ENCODE measurements at places on chromosomes 2 and 18.

GRCh38 chr2:26559556-26559955 lies 81.6 kb downstream of the CIB4 start:
- DNase-seq: no peak

DNA sequence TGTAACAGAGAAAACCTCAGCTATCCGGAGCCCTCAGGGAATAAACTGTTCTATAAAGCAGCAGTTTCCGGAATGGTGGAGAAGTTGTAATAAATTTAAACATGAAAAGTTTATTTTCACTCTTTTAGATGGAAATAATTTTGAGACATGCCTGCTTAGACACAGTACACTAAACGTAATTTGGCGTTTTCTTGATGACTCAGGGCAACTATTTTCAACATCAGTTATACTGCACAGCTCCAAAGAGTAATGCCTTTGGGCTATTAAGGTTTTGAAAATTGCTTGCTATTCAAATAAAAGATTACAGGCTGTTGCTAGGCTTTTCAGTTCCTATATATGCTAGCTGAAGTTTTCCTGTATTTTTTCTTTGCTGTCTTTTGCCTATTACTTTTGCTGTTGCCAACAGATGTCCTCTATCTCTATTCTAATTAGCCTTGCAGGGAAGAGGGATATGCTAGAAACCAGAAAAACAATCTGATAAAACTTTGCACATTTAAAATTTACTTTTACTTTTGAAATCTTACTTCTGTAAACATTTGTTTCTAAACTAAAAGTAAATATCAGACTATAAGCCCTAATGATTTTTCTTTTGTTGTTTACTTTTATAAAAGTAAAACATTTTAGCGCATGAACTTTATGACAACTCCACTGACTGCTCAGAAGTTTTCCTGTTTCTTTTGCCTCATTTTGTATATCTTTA lies 113.4 kb upstream of the WDSUB1 start:
- no peak for DNase-seq

DNA sequence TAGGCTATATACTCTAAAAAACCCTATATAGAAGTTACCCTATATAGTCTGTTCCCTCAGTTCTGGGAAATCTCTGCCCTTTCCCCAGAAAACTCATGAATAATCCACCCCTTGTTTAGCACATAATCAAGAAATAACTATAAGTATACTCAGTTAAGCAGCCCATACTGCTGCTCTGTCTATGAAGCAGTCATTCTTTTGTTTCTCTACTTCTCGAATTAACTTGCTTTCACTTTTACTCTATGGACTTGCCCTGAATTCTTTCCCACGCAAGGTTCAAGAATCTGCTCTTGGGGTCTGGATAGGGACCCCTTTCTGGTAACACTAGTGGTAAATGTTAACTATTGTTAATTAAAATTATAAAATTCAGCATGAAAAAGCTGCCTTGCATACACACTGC lies 17.4 kb upstream of the AP1S3 start:
- no peak for DNase-seq

- DNase-seq: peak; percentile 88
Measured at GRCh38 chr2:12928197-12928774, 211.6 kb downstream of the TRIB2 start.

DNA sequence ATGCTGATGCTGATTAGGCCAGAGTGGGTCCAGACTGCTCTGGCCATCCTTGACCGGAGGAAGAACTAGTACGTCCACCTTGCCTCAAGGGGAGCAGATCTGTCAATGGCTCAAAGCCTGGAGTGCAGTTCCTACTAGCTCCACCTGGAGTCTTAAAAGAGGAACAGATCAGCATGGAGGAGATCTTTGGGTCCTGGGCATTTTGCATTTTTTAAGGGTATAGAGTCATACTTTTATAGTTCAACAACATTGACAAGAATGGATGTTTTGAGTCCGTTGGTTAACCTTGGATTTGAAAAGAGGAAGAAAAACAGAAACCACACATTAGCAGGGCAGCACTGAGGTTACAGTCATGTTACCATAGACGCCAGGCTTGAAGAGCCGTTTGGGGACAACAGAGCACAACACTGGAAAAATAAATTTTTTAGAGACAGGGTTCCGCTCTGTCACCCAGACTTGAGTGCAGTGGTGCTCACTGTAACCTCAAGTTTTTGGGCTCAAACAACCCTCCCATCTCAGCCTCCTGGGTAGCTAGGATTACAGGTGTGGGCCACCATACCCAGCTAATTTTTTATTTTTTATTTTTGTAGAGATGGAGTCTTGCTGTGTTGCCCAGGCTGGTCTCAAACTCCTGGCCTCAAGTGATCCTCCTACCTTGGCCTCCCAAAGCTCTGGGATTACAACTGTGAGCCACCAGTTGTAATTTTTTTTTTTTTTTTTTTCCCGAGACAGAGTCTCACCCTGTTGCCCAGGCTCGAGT lies 78.5 kb downstream of the PRKCE start:
- no peak for DNase-seq

GRCh38 chr2:30963184-30963583 lies 155.9 kb upstream of the CAPN13 start:
- DNase-seq: no peak

GRCh38 chr2:120317916-120318315 lies 28.0 kb upstream of the INHBB start:
- no peak for DNase-seq

GRCh38 chr18:5969355-5969988 lies 74.2 kb upstream of the TMEM200C start:
- no peak for DNase-seq

DNA sequence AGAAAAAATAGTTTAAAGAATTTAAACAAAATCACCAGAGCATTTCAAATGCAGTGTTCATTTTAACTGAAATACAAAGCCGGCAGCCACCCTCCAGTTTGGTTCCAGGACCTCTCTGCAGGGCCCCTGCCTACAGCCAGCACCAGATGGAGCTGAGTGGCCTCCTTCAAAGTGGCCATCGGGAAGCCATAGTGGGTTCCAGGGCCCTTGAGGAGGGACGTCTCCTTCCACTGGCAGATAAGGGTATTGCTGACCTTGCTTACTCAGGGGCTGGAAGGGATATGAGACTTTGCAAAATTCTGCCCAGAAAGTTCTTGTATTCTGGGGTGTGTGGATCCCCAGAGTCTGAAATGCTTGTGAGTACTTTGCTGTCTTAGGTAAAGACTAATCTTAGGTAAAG lies 205.2 kb upstream of the APCDD1 start:
- DNase-seq: no peak

- DNase-seq: no peak
Measured at GRCh38 chr2:149169656-149170055, 131.2 kb downstream of the LYPD6B start.

DNA sequence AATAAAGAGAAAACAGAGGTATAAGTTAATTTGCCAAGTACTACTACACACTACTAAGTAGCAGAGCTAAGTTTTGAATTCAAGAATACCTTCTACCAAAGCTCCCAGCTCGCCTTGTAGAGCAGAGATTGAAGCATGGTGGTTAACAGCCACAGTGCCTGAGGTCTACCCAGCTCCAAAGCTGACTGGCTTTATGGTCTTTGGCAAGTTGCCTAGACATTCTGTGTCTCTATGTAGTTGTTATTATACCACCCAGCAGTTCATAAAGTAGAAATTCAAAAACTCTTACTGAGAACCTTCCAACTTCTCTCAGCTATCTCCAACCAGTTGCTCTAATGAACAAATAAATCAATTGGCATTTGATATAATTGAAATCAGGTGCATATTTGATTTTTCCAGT lies 87.8 kb downstream of the PDE11A start:
- DNase-seq: peak; percentile 53

DNA sequence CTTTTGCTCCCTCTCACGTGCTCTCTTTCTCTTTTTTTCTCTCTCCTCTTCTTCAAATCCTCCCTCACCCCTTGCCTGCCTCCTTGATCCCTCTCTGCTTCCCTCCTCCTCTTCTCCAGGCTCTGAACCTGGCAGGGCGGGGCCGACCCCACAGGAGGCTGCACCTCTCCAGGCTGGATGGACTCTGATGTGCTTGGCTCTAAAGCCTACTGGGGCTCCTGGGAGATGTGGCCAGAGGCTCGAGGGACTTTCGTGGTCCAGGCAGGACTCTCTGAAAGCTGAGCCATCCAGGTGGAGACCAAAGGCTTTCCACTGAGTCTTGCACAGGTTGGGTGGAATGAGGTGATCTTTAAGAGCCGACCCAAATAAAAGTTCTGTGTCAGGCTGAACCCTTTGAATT lies 25.4 kb downstream of the DYSF start:
- DNase-seq: no peak

Measured in fibroblast of skin of right biceps (primary cell).